ENCODE measurements at places on chromosomes 11 and 22.

GRCh38 chr11:13289081-13289480 is 11.5 kb downstream of the BMAL1 start:
- no peak for DNase-seq

DNA sequence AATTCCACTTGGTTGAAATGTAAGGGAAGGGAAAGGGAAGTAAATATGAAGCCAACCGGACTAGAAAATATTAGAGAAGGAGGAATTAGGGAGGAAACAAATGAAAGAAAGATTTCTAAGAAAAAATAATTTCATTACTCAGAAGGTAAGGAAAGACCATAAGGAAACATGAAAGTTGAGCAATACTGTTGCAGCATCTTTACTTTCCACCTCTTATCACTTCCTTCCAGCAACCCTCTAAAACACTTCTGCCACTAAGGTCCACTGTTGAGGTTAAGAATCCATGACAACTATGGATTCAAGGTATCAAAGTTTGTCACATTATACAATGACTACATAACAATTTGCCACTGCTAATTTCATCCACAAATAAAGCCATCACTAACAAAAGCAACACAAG is 308.6 kb downstream of the DLG2 start:
- DNase-seq = no peak

GRCh38 chr11:106875013-106875412 is 143.3 kb downstream of the GUCY1A2 start:
- no peak for DNase-seq

DNA sequence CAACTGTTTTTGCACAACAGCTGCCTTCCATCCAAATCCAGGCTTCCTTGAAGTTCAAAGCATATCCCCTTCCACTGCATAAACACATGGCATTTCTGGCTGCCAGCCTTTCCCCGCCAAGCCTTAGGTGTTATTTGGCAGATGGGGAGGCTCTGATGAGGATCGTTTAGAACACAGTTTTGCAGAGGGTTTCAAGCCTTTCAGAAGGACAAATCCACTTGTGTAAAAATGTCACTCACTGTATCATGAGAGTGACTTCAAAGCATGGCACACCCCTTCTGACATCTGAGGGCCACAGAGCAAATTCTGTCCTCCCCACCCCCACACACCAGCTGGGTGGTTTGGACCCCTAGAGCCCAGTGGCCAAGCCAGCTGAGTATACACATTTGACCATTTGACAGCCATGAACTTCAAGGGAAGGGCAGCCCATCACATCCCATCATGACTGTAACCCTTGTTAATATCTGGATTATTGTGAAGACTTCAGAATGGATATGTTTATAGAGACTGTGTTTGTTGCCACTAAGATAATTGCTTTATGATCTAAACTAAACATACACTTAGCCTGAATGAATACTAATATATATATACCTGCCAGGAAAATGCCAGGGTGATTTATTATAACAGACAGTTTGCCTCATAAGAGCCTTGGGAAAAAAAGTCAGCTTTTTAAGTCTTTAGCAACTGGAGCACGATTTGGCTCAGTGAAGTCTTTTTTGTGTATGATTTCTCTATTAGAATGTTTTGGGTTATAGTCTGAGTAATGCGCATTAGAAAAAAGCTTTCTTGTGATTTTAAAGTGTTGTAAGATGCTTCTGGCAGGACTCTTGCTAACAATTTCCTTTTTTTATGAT is 31.9 kb downstream of the FBLN1 start:
- DNase-seq = no peak

GRCh38 chr11:122220321-122220720 is 104.3 kb upstream of the BLID start:
- DNase-seq = no peak

DNA sequence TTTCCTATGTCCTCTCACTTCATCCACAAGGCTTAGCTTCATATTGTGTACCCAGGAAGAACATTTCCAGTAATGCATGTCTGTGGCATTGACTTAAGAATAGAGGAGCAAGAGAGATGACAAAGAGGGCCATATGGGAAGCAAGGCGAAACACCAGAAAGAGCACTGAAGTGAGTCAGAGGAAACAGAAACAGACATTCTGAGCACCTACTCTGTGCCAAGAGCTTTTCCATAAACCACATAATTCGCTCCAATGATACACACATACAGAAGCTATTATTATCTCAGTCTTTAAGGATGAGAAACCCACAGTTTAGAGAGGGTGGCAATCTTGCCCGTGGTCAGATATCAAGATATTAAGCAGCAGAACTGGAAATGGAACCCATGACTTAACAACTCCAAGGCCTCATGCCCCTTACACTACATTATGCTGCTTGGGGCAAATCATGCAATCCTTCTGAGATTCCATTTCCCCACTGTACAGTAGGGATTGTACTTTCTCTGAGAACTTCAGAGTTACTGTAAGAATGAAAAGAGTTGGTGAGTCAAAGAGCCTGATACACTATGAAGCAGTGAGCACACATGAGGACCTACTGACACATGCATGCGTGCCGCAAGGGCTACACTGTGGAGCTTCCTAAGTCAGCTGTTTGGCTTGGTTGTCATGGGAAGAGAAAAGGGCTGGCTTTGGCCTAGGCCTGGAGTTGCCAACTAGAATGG is 126.6 kb downstream of the KCNC1 start:
- DNase-seq = no peak

DNA sequence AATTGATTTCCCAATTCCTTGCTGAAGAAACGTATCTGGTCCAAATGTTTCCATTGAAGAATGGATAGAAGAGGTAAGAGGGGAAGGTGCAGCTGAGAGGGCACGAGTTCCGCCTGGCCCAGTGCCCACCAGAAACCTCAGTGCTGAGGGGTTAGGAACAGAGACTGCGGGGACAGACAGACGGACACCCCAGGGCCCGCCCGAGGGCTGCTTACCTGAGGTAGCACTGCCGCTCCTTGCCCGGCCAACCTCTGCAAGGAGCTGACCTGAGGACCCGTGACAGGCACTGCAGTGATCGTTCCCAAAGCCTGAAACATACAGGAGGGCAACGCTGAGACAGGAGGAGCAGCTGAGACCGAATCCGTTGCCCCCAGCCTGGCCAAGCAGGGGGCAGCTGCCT is 89.6 kb downstream of the PHF21B start:
- DNase-seq = no peak

GRCh38 chr11:104049116-104049515 is 12.7 kb downstream of the DDI1 start:
- DNase-seq = no peak

DNA sequence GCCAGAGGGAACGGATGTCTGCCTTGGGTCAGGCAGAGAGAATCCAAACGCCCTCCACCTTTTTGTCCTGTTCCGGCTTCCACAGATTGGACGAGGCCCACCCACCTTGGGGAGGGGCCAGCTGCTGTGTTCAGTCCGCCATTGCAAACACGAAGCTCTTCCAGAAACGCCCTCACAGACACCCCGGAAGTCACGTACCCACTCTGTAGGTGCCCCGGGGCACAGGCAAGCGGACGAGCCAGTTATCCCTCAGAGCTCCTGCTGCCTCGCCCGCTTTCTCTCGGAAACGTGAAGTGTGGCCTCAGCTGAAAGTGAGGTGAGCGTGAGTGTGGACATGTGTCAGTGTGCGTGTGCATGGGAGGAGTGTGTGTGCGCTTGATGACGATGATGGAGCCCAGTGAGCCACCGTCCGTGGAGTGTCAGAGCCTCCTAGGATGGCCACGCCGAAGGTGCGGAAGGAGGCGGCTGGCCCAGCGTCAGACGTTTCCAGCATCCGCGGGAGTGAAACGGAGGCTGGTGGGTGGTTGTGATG is 869.2 kb downstream of the TBC1D22A start:
- DNase-seq = no peak

- DNase-seq = no peak
Observed at GRCh38 chr22:20853236-20853660, 5.4 kb downstream of the PI4KA start.

- DNase-seq = no peak
Observed at GRCh38 chr11:123176785-123177184, 18.3 kb downstream of the CLMP start.

DNA sequence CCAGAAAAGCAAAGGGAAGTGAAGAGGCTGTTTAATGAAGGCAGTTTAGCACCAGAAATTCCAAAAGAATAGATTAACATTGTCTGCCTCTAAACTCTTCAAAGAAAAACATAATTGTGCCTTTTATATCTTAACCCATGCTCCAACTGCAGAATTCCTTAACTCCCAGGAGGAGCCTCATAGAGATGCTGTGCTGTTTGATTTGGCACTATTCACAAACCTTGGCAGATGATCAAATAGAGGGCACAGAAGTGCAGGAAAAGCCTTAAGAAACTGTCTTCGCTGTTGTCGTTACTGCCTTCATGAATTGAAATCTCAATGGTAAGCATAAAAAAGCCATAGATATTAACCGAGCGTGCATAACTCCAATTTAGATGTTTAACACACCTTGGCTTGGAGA is 124.1 kb upstream of the MPPED2 start:
- DNase-seq = no peak

DNA sequence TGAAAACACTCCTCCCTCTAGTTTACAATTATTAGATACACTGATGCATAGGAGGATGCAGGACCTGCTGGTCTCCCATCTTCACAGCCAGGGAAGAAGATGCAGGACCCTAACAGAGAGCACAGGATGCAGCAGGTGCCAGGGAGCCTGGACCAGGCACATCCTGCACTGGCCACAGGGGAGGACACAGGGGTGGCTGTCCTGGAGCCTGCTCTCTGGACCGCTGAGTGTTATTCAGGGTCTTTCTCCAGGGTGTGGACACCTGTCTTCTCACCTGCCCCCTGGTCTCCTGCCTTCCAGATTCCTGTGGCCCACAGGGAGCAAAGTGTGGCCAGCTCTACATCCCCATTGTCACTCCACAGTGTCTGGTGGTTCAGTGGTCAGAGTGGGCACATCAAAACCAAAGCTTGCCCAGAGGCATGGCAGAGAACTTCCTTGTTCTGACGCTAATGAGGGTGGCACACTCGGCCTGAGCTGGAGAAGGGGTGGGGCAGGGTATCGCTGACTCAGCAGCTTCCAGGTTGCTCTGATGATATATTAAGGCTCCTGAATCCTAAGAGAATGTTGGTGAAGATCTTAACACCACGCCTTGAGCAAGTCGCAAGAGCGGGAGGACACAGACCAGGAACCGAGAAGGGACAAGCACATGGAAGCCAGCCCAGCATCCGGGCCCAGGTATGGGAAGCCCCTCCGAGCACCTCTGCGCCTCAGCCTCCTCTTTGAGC is at the start of gene APOBEC3A:
Gene APOBEC3A (plus strand): TSS at position 564 of the 725 bp plus-strand sequence. CDS start 83 bp downstream, at position 647.
- no peak for DNase-seq

GRCh38 chr11:46984987-46985386 is 48.4 kb downstream of the CSTPP1 start:
- DNase-seq = no peak

- DNase-seq = no peak
Observed at GRCh38 chr22:46936378-46936903, 174.0 kb downstream of the TBC1D22A start.

GRCh38 chr11:122691549-122692150 is 36.1 kb downstream of the UBASH3B start:
- DNase-seq = no peak

- no peak for DNase-seq
Observed at GRCh38 chr11:35516403-35516802, 9.0 kb downstream of the PAMR1 start.

GRCh38 chr11:2885017-2885677 is 428 bp downstream of the CDKN1C start:
- no peak for DNase-seq

- DNase-seq = no peak
Observed at GRCh38 chr11:73426219-73426850, 50.1 kb downstream of the RELT start.

DNA sequence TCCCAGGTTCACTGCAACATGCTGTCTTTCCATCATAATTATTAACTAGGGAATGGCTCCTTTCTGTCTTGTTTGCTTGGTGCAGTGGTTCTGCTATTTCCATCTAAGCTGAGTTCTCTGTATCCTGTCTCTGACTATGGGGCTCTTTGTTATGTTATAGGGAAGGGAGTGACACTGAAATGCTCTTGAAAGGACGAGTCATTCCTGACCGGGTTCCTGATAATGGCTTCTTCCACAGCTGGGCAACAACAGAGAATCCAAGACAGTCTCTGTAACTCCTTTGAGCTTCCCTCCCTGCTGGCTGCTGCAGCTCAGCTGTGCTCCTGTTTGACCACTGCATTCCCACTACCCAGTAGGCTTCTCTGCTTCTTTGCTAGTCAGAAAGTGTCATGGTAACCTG is 24.1 kb downstream of the OR2AT4 start:
- no peak for DNase-seq
